ENCODE measurements at places on chromosomes 5 and 9.

DNA sequence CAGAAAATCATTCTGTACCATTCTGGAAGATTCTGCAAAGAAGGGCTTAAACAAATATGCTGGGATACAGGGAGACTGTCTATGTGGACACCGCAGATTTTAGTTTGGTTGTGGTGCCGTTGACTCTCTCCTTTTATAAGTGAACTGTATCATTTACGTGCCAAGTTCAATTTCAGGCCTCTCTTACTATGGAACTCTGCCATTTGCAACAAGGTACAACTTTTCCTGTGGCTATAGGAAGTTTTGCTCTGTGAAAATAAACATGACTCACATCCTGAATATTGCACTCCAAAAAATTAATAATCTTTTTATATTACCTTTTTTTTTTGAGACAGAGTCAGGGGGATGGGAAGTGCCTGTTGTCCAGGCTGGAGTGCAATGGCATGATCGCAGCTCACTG lies 29.7 kb upstream of the CSNK1G3 start:
- no peak for DNase-seq

GRCh38 chr9:130668659-130669058 lies 4.3 kb downstream of the PRDM12 start:
- no peak for DNase-seq

- DNase-seq: no peak
These were observed 23.9 kb downstream of the GOLM1 start for GRCh38 chr9:86075132-86076109.

- no peak for DNase-seq
These were observed 69.1 kb downstream of the DEPDC1B start for GRCh38 chr5:60630836-60631235.

- DNase-seq: no peak
These were observed 34.0 kb upstream of the ARAP3 start for GRCh38 chr5:141716009-141716408.

DNA sequence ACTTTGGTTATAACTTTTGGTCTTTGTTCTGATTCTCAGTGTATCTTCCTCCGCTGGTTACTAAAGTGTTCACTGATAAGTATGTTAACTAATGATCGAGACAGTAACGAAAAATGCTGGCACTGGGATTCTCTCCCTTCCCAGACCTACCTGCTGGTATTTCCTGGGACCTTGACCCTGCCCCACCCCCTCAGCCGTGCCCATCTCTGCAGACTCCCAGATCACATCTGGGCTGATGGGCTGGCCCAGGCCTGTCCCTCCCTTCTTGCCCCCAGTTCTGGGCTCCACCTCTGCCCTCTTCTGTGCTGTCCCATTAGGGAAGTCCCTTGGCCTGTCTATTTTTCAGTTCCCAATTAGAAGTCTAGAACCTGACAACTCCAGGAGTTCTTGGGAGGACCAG lies 46.9 kb downstream of the NEURL1B start:
- peak; percentile 22 for DNase-seq

GRCh38 chr5:6692906-6693305 lies 20.3 kb upstream of the TENT4A start:
- DNase-seq: no peak

DNA sequence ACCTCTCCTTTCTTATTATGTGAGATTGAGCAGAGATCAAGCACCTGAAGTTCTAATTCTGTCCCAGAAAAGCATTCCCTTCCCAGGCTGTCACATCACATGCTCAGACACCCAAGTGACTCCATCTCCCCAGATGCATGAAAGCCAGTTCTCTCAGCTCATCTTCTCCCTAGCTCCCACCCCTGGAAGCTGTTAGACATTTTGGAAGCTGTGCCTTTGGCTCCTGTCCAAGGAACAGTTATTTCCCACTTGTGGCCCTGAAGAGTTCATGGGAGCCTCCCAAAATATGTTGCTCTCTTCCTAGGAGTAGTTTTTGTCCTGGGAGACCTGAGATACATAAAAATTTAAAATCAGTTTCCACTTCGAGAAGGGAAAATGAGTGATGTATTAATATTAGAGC lies 161.4 kb upstream of the GAS1 start:
- no peak for DNase-seq

GRCh38 chr5:164132358-164132757 lies 626.9 kb downstream of the MAT2B start:
- DNase-seq: no peak

DNA sequence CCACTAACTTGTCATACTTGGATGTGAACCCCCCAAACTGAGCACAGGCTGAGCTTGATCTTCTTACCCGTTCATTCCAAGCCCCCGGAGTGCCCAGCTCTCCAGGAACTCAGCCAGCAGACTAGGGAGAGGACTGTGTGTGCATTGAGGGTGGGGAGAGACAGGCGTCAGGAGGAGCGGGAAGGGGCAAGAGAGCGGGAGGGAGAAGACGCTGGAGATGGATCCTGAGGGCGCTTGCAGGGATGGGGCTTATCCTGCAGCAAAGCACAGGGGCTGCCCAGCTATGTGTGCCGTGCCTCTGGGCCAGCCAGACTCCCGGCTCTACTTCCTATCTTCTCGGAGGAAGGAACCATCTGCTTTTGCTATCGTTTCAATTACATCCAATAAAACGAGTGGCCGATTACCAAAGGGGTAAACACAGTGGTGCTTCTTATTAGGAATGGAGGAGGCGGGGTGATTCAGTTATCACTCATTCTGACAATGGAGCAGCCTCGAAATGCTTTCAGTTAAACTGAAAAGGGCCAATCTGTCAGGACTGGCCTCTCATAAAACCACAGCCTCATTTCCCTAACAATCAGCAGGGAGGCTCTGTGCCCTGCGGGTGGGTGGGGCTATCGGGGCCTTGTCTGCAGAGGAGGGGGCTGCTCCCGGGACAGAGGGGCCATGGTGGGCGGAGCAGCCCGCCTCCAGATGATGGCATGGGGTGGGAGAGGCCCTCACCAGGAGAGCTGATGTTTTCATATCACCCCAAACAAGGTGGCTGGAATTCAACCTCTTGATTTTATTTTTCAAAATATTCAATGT lies 168.2 kb downstream of the DAB2IP start:
- no peak for DNase-seq

DNA sequence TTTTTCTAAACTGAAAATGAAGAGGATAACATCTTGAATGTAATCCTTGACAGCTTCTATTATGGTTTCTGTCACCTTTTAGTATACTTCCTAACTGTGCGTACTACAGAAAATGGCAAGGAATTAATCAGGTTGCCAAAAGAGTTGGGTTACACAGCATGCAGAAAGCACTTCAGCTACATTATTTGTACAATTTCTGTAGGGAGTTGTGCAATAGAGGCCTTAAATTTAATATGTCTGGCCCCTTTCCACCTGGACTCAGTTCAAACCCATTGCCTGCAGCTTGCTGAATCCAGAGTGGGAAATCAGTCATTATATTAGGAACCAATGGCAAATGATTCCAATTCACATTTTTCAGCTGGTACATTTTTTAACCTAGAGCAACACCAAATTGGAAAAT lies 549.7 kb downstream of the CSNK1G3 start:
- no peak for DNase-seq

DNA sequence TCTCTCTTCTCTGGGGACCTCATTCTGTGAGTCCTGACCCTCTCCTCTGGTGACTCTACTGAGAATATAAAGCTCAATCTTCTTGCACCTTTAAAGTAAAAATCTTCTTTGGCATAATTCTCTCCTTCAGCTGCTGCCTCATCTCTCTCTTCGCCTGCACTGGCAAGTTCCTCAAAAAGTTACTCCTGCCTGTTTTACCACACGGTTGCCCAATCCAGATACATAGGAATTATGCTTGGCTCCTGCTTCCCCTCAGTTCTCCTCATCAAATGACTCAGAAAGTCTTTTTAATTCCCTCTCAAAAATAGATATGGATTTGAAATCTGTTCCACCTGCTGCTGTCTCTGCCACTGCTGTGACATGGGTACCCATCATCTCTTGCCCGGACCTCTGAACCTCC lies 14.4 kb upstream of the HRCT1 start:
- no peak for DNase-seq

DNA sequence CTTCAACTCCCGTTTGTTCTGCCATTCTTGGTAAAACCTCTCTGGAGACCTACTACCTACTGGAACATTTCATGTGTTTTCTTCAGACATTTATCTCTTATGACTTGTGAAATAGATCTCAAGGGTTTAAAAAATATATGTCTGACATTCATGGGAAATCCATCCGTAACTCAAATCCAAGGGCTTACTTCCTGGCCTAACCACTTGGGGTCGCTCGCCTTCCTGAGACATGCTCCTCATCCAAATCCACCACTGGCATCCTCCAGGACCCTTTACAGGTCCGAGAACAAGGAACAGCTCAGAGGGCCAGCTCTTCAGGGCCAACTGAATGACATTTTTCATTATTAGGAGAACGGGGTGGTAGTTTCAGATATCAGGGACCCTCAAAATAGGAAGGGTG lies 235.1 kb upstream of the TUT7 start:
- DNase-seq: no peak
